ENCODE measurements at places on chromosomes 4 and X. TPM values are rescaled to one million over a fixed set of nuclear protein-coding genes. Genes with fewer than 3 reads are reported as not detected.

GRCh38 chr4:129994715-129995114 is 898.8 kb downstream of the C4orf33 start:
- no peak for DNase-seq

GRCh38 chr4:1043162-1043561 is 31.7 kb downstream of the FGFRL1 start:
- DNase-seq = no peak

Gene MAGEE2
- total RNA-seq = not detected

- no peak for DNase-seq
Measured at GRCh38 chrX:115609621-115610020, 48.6 kb downstream of the PLS3 start.

Gene SOX3
- 21.7 TPM for total RNA-seq

GRCh38 chrX:21373637-21374162 is 518 bp upstream of the CNKSR2 start:
- no peak for DNase-seq

DNA sequence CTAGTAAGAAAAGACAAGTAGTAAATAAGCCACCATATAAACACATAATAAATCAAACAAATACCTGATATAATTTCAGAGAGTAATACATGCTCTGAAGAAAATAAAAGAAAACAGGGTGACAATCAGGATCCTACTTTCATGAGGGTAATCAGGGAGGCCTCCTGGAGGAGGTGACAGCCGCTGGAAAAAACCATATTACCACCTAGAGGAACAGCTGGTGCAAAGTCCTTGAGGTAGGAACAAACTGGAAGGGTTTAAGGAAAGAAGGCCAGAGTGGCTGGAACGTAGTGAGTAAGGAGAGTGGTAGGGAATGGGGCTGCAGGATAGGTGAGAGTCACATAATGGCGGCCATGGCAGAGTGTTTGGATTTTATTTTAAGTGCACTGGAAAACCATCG is 19.1 kb upstream of the PLAC1 start:
- no peak for DNase-seq
